ENCODE measurements at places on chromosomes 3 and 15.
A peak's percentile ranks its signal among the peaks of the same experiment; 100 is the strongest.

DNA sequence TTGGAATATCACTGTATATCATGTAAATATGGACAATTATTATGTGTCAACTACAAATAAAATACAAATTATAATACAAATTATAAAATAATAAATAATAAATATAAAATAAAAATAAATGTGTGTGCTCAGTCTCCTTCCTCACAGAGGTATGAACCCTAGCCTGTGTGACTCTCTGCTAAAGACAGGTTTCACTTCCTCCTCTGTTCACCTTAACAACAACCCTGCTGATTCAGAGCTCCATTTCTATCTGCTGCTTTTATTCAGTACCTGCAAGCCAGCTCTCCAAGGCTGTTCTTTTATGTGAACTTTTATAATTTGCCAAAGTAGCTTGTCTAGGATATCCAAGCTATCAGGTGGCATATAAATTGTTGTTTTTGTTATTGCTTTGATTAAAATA is 610.7 kb upstream of the GRM7 start:
- no peak overlapping the region for H3K4me3 ChIP-seq
- no peaks in the 10 kb centered on the region for H3K36me3 ChIP-seq
- no peaks in the 10 kb centered on the region for H3K4me1 ChIP-seq
- no peak overlapping the region for H3K27ac ChIP-seq

DNA sequence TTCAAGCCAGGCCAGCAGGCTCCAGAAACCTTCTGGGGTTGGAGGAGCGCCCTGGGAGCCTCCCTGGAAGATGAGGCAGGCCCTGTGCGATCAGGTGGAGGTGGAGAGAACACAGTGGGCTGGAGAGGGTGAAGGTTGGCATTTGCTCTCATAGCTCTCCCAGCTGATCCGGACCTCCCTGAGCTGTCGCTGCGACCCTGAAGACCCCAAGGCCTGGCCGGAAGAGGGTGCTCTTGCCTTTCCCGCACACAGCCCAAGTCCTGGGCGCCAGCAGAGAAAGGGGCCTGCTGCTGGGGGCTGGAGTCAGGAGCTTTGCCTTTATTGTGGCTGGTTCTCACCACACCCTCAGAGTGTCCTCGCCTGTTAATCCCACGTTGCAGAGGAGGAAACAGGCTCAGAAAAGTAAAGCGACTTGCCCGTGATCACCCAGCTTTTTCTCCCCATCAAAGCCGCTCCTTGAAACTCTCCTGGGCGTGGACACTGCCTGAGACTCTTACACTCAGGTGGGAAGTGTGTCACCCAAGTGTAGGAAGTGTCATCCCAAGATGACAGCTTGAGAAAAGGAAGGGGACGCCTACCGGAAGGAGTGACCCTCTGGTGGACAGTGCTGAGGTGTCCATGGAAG is 8.6 kb upstream of the RPL29 start:
- H3K27me3 ChIP-seq, result no peaks in the 10 kb centered on the region
- DNase-seq, result peak; percentile 81
- peaks cover 30% of the 10 kb centered on the region for H3K4me1 ChIP-seq

GRCh38 chr3:170907637-170908234 is 701 bp downstream of the EIF5A2 start:
- no peaks in the 10 kb centered on the region for H3K36me3 ChIP-seq
- H3K4me3 ChIP-seq, result peak overlapping the region; percentile 76
- H3K27me3 ChIP-seq, result peaks cover 28% of the 10 kb centered on the region
- DNase-seq, result no peak

- DNase-seq, result peak; percentile 25
- peaks cover 44% of the 10 kb centered on the region for H3K4me1 ChIP-seq
- no peaks in the 10 kb centered on the region for H3K36me3 ChIP-seq
- H3K27ac ChIP-seq, result no peak overlapping the region
- H3K4me3 ChIP-seq, result no peak overlapping the region
These were observed 513.9 kb downstream of the NLGN1 start for GRCh38 chr3:173911446-173911845.

DNA sequence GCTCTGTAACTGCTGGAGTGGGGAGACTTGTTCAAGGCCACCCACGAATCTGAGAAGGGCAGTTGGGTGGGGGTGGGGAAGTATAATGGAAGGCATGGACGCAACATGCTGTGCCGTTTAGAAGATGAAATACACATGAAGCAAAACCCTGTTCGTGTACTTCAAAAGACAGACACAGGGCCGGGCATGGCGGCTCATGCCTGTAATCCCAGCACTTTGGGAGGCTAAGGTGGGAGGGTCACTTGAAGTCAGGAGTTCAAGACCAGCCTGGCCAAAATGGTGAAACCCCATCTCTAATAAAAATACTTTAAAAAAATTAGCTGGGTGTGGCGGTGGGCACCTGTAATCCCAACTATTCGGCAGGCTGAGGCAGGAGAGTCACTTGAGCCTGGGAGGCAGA is 36.9 kb upstream of the SFMBT1 start:
- no peak overlapping the region for H3K4me3 ChIP-seq
- H3K36me3 ChIP-seq, result no peaks in the 10 kb centered on the region
- no peak for DNase-seq
- no peaks in the 10 kb centered on the region for H3K27me3 ChIP-seq

GRCh38 chr3:8191406-8191805 is 310.2 kb upstream of the LMCD1 start:
- H3K27ac ChIP-seq, result no peak overlapping the region
- no peaks in the 10 kb centered on the region for H3K36me3 ChIP-seq
- H3K4me1 ChIP-seq, result no peaks in the 10 kb centered on the region
- H3K27me3 ChIP-seq, result no peaks in the 10 kb centered on the region

GRCh38 chr15:75158402-75158801 is 43.3 kb upstream of the C15orf39 start:
- H3K4me3 ChIP-seq, result no peak overlapping the region
- no peak overlapping the region for H3K27ac ChIP-seq
- no peak for DNase-seq
- H3K36me3 ChIP-seq, result no peaks in the 10 kb centered on the region

- 0 out of 2 replicates have a peak, but pooled peaks cover 4% of the 10 kb centered on the region for H3K4me1 ChIP-seq
- H3K27me3 ChIP-seq, result no peaks in the 10 kb centered on the region
- no peak overlapping the region for H3K27ac ChIP-seq
- H3K36me3 ChIP-seq, result no peaks in the 10 kb centered on the region
- no peak for DNase-seq
These were observed 354.8 kb downstream of the GRM7 start for GRCh38 chr3:7215706-7216105.

DNA sequence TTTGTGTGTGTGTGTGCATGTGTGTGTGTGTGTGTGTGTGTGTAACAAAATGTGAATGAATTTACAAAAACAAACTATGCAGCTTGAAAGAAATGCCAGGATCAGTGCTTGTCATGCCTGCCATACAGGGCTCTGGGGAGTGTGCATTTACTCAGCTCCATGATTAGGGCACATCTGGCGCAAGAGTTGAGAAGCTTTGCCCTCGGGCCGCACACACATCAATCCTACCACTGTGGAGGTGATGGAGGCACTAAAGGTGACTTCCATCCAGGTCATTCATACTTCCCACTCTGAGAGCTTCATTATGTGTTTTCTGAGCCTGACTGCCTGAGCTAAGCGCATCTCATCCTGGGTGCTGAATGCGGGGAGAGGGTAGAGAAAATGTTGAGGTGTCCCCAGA is 72.0 kb upstream of the ZBED2 start:
- H3K4me1 ChIP-seq, result no peaks in the 10 kb centered on the region
- H3K27ac ChIP-seq, result no peak overlapping the region
- H3K36me3 ChIP-seq, result peaks cover 2% of the 10 kb centered on the region
- DNase-seq, result no peak
- no peaks in the 10 kb centered on the region for H3K27me3 ChIP-seq

DNA sequence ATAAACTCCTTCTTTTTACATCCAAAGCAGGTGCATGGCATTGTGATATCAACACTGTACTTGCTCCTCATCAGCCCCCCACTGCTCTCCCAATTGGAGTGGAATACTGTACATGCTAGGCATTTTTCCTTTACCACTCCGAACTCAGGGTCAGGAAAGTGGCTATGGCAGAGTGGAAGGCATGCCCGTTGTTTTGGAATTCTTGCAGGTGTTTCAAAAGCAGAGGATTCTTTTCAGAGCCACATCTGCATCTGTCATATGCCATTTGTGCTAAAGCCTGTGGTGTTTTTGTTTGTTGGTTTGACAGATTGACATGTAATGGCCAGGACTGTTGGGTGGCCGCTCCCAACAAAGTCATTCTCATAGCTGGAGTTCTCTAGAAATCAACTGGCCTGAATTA is 41.7 kb downstream of the SOX2 start:
- no peaks in the 10 kb centered on the region for H3K36me3 ChIP-seq
- peaks cover 19% of the 10 kb centered on the region for H3K27me3 ChIP-seq
- H3K27ac ChIP-seq, result no peak overlapping the region
- DNase-seq, result no peak
- H3K4me1 ChIP-seq, result peaks cover 54% of the 10 kb centered on the region

DNA sequence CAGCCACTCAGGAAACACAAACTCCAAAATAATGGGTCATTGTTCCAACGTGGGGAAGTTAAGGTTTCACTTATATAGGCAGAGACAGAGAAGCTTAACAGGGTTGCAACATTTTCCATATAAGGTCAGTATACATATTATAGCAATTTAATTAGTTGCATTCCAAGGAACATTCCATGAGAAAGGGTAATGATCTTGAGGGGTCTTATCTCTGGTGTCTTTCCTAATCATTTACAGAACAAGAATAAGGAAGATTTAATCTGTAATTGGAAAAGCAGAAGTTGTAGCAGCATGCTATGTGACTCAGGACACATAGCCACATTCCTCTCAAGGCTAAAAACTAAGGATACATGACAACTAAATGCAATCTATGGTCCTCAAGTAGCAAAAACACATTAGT is 4.9 kb downstream of the MNS1 start:
- no peaks in the 10 kb centered on the region for H3K36me3 ChIP-seq
- H3K27me3 ChIP-seq, result no peaks in the 10 kb centered on the region
- no peak overlapping the region for H3K27ac ChIP-seq
- no peaks in the 10 kb centered on the region for H3K4me1 ChIP-seq
- H3K4me3 ChIP-seq, result no peak overlapping the region

DNA sequence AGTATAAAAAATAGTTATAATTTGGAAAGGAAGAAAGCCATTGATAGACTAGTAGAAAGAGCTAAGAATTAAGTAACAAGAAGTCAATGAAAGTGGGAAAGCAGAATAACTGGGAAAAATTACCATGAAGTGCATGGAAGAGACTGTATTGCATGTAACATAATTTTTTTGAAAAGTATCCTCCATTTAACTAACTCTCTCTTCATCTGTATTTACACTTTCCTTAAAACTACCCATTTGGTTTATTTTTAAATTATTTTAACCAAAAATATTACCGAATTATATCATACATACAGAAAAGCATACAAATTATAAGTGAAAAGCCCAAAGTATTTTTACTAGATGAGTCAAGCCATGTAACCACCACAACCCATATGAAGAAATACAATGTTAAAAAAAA is 1009.9 kb upstream of the SEMA6D start:
- no peaks in the 10 kb centered on the region for H3K4me1 ChIP-seq
- no peaks in the 10 kb centered on the region for H3K36me3 ChIP-seq
- no peak overlapping the region for H3K4me3 ChIP-seq
- H3K27ac ChIP-seq, result no peak overlapping the region

GRCh38 chr15:72535911-72536310 is 61.8 kb downstream of the ARIH1 start:
- H3K4me1 ChIP-seq, result no peaks in the 10 kb centered on the region
- no peak overlapping the region for H3K4me3 ChIP-seq
- no peaks in the 10 kb centered on the region for H3K36me3 ChIP-seq
- H3K27me3 ChIP-seq, result no peaks in the 10 kb centered on the region
- DNase-seq, result no peak
- no peak overlapping the region for H3K27ac ChIP-seq

GRCh38 chr3:186476541-186476940 is 67.6 kb downstream of the CRYGS start:
- H3K4me3 ChIP-seq, result no peak overlapping the region
- H3K27me3 ChIP-seq, result no peaks in the 10 kb centered on the region
- no peaks in the 10 kb centered on the region for H3K4me1 ChIP-seq
- no peaks in the 10 kb centered on the region for H3K36me3 ChIP-seq

- no peak for DNase-seq
- no peak overlapping the region for H3K4me3 ChIP-seq
- no peak overlapping the region for H3K27ac ChIP-seq
- H3K4me1 ChIP-seq, result peaks cover 8% of the 10 kb centered on the region
- no peaks in the 10 kb centered on the region for H3K36me3 ChIP-seq
These were observed 30.0 kb upstream of the CHD2 start for GRCh38 chr15:92870010-92870591.

DNA sequence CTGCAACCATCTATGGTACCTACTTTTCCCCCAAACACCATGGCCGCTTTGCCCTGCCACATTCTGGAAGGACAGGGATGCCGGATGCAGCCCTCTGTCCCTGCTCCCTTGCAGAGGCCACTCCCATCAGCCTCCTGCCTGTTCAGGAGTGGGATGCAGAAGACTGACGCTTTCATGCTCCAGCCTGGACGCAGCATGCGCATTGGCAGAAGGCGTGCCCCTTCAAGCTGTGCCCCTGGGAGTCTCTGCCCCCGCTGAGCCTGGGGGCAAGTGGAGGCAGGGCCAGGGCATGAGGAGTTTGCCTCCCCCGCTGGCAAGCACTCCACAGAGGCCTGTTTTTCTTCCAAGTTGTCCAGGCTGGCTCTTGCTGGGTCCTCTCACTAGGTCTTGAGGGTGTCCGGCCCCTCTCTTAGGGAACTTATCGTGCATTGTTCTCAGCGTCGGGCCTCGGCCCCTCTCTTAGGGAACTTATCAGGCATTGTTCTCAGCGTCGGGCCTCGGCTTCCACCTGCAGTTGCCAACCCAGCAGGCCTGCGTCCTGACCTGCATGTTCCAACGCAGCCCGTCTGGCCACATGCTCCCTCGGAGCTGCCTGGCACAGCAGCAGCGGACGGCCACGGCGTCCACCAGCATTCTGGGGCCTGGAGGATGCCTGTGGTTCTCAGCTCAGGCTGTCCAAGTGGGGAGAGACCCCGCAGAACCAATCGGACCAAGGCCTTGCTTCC is 14.6 kb upstream of the SNRPA1 start:
- H3K36me3 ChIP-seq, result no peaks in the 10 kb centered on the region
- H3K4me1 ChIP-seq, result no peaks in the 10 kb centered on the region
- H3K4me3 ChIP-seq, result no peak overlapping the region

DNA sequence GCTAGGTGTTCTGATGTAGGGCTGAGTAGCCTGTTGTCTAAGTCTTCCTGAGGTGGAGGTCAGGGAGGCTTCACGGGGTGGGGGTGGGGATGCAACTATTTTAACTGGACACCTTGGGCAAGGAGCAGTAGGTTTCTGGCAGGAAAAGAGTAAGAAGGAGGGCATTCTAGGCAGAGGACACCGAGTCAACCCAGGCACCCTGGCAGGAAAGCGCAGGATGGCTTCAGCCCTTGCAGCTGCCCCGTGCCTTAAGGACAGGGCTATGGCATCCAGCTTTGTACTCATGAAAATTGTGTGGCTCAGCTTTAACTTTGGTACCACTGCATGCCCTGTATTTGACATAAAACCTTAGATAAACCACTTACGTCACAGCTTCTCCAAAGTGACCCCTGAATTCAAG is 6.4 kb upstream of the FILIP1L start:
- H3K36me3 ChIP-seq, result no peaks in the 10 kb centered on the region
- no peaks in the 10 kb centered on the region for H3K27me3 ChIP-seq

GRCh38 chr3:173529062-173529711 is 131.6 kb downstream of the NLGN1 start:
- no peaks in the 10 kb centered on the region for H3K27me3 ChIP-seq
- no peak overlapping the region for H3K4me3 ChIP-seq
- no peaks in the 10 kb centered on the region for H3K36me3 ChIP-seq
- no peak overlapping the region for H3K27ac ChIP-seq

GRCh38 chr3:101536266-101536665 is 23.3 kb upstream of the SENP7 start:
- peaks cover 10% of the 10 kb centered on the region for H3K4me1 ChIP-seq
- H3K27me3 ChIP-seq, result no peaks in the 10 kb centered on the region
- no peak overlapping the region for H3K4me3 ChIP-seq
- DNase-seq, result no peak
